ENCODE measurements at places on chromosomes 1 and 21.

DNA sequence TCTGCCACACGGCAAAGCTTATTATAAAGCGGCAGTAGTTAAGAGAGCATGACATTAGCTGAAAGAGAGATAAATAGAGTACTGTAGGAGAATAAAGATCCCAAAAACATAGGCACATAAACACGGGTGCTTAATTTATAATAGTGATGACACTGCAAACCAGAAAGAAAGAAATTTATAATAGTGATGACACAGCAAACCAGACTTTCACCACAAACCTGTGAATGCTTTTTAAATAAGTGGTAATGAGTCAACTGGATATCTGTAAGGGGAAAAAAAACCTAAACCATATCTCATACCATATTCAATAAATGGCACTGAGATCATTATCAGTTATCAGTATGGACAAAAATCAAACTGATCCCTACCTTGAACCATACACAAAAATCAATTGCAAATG lies 25.5 kb downstream of the USP1 start:
- DNase-seq = no peak

GRCh38 chr1:41924911-41925310 lies 6.2 kb upstream of the HIVEP3 start:
- DNase-seq = no peak

GRCh38 chr1:12565966-12566352 lies 52.1 kb downstream of the DHRS3 start:
- DNase-seq = no peak

- DNase-seq = no peak
These were observed 14.4 kb upstream of the DIPK1A start for GRCh38 chr1:92975551-92976232.

DNA sequence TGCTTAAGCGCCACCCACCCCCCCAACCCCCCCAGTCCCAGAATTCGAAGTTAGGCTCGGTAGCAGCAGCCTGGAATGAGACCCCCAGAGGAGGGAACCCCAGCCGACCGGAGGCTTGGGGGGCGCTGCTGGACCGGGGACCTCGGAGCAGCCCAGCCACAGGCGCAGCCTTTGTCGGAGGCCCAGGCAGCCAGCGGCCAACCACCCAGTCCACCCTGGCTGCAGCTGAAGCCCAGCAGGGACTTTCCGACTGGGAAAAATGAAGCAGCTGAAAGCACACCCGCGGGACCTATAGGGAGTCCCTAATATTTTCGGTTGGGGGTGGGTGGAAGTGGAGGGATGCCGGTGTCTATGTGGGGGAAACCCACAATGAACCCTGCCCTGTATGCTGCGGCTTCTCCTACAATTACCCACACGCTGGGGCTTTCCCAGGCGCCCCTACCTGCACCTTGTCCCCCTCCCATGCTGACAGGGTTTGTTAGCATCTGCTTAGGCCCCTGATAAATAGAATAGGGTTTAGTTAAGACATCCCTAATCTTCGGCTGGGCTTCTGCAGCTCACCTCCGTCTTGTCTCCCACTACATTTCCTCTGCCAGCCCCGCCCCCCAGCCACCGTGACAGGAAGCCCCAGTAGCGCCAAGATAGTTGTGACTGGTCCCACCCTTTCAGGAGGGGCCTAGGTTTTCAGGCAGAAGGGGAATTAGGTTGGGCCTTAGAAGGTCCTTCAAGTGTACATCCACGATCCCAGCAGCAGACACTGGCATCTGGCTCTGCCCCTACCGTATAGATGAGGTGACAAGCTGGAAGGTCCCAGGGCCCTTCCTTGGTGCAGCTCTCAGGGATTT lies 838 bp downstream of the CCDC28B start:
- peak; percentile 61 for DNase-seq

All from cardiac fibroblast (primary cell).